Inflammatory macrophage treated with lipopolysaccharide for 4 hours (primary cell): ENCODE measurements at places on chromosomes 6 and 20.

DNA sequence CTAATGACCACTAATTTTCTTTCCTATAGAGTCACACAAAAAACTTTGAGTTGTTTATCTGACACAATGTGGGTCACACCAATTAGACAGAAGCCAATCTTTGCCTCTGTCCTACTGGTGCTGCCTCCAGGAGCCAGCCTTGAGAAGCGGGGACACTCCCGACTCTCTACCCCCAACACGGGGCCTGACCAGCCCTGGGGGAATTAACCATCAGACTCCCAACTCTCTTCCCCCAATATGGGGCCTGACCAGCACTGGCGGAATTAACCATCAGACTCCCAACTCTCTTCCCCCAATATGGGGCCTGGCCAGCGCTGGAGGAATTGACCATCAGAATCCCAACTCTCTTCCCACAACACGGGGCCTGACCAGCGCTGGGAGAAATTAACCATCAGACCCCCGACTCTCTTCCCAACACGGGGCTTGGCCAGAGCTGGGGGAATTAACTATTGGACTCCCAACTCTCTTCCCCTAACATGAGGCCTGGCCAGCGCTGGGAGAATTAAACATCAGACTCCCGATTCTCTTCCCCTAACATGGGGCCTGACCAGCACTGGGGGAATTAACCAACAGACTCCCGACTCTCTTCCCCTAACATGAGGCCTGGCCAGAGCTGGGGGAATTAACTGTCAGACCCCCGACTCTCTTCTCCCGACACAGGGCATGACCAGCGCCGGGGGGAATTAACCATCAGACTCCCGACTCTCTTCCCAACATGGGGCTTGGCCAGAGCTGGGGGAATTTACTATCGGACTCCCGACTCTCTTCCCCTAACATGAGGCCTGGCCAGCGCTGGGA is 12.5 kb downstream of the CST7 start:
- no peak for DNase-seq

- no peak for DNase-seq
Observed at GRCh38 chr6:119034827-119035458, 43.5 kb downstream of the FAM184A start.

- no peak for DNase-seq
Observed at GRCh38 chr20:46705378-46705729, 4.1 kb upstream of the SLC2A10 start.

DNA sequence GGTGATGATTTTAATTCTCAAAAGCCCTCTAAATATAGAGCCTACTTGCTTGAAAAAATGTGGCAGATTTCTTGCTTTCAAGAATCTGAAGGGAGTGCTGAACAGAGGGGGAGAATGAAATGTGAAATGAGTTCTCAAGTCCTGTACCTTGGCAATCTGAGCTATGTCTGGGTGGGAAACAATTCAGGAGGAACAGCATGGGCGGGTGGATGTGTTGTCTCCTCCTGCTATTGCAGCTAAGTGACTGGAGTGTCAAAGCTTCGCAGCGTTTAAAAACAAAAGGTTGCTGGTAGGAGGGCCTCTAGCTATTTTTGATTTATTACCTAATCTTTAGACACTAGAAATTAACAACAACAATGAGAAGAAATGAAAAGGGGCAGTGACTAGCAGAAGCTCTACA is 102.5 kb upstream of the ARG1 start:
- no peak for DNase-seq

- no peak for DNase-seq
Observed at GRCh38 chr20:47278907-47279348, 77.6 kb downstream of the ZMYND8 start.

DNA sequence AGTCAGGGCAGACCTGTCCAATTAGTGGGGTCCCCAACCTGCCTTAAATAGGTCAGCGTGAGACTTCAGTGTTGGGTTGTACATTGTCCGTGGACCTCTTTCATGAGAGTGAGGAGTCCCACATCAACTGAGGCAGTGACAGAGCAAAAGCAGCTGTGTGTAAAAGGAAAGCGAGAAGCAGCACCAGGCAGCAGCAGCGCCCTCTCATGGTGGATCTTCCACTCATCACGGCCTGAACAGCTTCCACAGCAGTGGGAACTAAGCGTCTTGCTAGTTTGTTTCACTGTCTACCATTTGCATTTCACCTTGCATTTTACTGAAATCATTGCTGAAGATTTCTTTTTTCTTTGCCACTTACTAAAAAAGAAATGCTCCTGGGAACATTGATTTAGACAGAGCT is 333.8 kb downstream of the PKHD1 start:
- peak; percentile 2 for DNase-seq
